ENCODE measurements at places on chromosomes 3 and 15.

GRCh38 chr3:148379763-148380382 lies 317.8 kb upstream of the AGTR1 start:
- peak; percentile 71 for DNase-seq

DNA sequence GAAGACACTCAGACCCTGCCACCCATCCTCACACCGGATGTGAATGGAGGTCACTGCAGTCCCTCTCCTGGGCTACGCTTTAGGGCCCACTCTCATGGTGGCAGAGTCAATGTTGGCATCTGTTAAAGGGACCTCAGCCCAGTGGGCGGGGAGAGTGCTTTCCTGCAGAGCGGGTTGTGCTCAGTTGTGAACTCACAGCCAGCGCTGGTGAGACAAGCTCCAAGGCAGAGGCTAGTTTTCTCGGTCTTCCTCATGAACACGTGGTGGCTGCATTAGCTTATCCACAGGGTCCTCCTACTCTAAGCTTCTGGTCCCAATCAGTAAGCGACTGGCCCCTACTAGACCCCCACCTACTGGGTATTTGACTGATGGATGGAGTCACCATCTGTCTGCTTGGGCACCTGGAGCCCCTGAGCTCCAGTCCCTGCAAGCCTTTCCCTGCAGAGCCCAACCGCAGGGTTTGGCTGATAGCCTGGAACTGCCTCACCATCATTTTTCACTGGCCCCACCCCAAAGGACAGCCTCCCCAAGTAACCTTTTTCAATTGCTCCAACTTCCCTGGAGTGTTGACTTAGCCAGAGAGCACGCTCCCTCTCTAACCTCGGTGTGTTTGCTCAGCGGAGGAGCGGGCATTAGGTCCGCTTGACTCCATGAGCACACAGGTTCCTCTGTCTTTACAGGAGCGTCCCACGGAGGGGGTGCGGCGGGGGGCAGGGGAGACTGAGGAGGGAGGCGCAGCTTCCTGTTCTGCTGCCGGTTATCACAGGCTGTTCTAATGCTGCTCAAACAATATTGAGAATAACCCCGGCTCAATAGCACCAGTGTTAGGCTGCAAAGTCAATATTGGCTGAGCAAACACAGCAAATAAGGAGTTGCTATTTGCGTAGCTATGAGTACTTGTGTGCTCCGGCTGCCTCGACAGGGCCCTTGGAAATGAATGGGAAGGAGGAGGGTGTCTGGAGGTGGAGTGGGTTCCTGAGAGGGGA lies 141.7 kb downstream of the RPLP1 start:
- peak; percentile 98 for DNase-seq

DNA sequence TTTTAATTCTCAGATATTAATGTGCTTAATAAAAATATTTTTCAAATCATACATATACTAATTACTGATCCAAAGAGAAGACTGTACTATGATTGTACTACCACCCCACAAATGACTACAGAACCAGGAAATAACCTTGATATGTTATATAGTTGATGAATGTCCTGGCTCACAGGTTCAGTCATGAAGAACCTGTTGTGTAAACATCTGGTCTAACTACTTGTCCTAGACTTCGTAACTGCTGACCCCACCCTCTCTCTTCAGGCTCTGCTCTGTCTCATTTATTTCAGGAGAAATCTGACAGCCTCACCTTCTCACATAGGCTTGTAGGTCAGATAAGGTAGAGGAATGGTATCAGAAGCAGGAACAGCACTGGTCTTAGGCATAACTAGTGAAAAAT lies 14.7 kb upstream of the CSTA start:
- DNase-seq: no peak

- DNase-seq: no peak
These were observed 265.8 kb downstream of the TAFA4 start for GRCh38 chr3:68666429-68667136.

DNA sequence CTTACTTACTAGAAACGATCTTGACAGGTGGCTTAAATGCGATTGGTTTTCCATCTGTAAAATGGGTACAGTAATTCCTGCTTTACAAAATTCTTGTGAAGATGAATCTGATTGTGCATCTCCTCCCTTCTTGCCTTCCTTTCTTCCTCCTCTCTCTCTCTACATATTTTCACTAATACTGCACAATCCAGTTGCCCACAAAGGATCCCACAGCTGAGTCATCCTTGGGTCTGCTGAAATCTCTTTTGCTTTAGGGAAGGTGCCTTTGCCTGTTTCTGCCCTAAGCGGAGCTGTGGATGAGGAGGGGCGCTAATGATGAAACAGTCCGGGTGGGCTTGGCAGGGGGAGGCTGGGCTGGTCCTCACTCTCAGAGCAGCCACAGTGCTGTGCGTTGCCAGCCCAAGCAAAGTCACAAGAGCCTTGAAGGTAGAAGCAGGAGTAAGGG lies 46.1 kb downstream of the AMOTL2 start:
- DNase-seq: no peak

DNA sequence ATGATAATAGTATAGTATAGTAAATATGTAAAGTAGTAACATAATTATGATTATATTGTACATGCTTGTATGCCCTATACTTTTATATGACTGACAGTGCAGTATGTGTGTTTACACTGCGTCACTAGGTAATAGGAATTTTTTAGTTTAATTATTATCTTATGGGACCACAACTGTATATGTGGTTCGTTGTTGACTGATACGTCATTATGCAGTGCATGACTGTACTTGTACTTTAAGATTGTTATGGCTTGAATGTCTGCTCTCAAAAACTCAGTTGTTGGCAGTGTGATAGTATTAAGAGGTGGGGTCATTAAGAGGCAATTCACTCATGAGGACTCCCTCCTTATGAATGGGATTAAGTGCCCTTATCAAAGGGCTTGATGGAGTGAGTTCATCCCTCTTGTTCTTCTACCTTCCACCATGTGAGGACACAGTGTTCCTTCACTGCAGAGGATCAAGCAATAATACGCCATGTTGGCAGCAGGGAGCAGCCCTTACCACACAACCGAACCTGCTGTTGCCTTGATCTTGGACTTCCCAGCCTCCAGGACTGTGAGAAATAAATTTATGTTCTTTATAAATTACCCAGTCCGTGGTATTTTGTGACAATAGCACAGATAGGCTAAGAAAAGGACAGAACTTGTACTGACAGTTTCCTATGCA lies 152.2 kb downstream of the NEK11 start:
- no peak for DNase-seq

Data from HepG2 (cell line).